Stimulated activated CD8-positive, alpha-beta memory T cell treated with anti-CD3 and anti-CD28 coated beads, Interleukin-15, amount 100 ng/mL, for 48 hours (primary cell): ENCODE measurements at places on chromosomes 12 and 14.
A peak's percentile ranks its signal among the peaks of the same experiment; 100 is the strongest.

DNA sequence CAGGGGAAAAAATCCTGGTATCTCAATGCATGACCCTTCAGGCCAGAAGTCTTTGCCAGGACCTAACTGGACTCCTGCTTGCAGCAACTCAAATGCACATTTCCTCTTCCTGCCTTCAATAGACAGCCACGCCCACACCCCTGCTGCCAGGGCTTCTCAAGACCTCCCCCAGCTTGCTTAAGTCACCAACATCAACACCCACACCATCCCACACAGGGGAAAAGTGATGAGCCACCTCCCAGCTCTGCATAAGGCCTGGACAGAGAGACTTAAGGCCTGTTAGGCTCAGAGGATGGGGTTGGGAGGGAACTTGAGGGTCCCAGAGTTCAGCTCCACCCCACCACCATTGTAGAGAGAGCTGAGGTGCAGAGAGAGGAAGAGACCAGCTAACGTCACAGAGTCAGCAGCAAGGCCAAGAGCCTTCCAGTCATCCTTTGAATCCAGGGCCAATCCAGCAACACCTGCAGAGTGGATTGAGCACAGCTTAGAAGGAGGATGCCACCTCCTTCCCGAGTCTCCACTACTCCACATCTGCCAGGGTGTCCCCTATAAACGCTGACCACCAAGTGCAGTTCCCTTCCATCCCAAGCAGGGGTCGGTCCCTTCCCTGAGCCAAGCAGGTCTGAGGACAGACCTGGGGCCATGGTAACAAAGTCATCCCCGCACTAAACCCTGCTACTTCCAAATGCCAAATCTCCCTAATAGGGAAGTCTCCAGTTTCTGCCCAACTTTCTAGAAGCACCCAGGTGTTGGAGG is 50.0 kb downstream of the KDM2B start:
- peak; percentile 56 for DNase-seq

GRCh38 chr12:115325858-115326257 is 641.9 kb upstream of the TBX3 start:
- DNase-seq = no peak

- DNase-seq = no peak
Measured at GRCh38 chr12:122668268-122668667, 34.9 kb downstream of the HCAR2 start.

DNA sequence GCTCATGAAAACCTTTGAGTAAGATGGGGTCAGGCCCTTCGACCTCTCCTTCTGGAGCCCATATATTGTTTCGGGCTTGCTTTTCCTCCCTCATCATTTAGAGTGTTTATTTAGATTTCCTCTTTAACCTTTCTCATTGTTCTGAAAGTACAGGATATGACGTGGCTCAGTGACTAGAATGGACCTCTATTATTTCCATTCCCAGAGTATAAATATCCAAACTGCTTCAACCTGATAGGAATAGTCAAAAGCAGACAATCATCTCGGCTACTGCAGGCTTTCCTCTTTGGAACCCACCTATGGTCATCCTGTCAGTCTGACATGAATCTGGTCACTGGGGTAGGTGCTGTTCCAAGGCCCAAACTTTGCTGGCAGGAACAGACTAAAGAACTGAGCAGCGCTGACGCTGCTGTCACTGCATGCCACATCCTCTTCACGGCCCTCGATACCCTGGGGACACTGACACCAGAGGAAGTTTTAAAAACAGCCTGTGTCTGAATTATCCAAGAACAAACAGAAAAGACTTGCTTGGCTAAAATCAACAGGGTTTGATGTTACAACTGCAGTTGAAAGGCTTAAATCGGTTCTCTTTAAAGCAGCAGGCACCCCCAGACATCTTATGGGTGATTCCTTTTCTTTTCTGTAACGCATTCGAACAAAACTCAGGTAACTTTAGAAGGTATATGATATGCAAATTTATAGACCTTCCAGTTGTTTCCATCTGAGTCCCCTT is 5.0 kb upstream of the DDX47 start:
- peak; percentile 27 for DNase-seq

GRCh38 chr14:53330441-53330840 is 177.3 kb upstream of the DDHD1 start:
- DNase-seq = no peak

GRCh38 chr14:38951451-38951850 is 151.6 kb downstream of the SEC23A start:
- no peak for DNase-seq

DNA sequence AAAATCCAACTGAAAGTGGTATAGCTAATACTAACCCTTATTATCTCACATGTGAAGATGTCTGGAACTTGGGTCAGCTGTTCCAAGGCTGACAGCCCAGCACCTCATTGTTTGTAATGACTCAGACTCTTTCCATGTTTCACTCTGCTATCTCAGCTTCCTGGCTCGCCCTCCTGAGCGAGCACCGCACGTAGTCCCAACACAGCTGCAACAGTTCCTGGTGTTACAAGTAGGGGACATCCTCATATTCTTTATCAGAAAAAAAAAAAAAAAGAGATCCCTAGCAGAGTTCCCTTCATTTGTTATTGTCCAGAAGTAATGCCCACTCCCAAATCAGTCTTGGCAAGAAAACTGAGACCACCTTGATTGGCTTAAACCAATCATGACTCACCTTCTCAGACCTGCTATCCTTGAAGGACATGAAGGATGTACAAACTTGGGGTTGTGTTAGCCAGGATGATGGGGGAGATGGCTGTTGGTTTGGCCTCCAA is 92.5 kb downstream of the ADCK1 start:
- DNase-seq = no peak

DNA sequence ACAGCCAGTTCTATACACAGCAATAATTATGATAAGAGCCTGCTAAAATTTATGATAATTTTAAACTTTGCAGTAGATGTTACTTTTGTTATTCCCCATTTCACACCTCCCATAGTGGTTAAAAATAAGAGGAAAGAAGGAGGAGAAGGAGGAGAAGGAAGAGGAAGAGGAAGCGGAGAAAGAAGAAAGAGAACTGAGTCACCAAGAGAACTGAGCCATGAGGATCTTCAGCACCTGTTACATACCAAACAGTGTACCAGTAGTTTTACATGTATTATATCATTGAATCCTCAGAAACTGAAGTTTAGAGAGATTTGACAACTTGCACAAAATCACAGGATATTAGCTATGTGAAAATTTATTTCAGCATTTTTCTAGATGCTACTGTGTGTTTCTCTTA is 3.9 kb downstream of the CD163 start:
- DNase-seq = no peak

GRCh38 chr14:105507247-105507646 is 16.2 kb downstream of the TEDC1 start:
- no peak for DNase-seq

DNA sequence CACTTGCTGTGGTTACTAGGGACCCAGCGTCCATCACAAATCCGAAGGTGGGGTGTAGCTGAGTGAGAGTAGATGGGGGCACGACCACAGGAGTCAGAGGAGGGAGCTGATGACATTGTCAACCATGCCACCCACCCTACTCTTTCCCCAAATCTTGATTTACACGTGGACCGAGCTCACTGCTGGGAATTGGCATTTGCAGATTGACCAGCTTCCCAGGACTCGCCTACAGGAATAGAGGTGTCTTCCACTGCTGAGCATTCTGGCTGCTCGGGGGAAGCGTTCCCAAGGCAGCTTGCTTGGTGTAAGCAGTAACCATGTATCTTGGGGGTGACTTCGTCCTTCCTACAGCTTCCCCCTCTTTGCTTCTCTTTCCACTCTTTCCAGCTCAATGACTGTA is 353 bp upstream of the PTPRR start:
- DNase-seq = no peak

DNA sequence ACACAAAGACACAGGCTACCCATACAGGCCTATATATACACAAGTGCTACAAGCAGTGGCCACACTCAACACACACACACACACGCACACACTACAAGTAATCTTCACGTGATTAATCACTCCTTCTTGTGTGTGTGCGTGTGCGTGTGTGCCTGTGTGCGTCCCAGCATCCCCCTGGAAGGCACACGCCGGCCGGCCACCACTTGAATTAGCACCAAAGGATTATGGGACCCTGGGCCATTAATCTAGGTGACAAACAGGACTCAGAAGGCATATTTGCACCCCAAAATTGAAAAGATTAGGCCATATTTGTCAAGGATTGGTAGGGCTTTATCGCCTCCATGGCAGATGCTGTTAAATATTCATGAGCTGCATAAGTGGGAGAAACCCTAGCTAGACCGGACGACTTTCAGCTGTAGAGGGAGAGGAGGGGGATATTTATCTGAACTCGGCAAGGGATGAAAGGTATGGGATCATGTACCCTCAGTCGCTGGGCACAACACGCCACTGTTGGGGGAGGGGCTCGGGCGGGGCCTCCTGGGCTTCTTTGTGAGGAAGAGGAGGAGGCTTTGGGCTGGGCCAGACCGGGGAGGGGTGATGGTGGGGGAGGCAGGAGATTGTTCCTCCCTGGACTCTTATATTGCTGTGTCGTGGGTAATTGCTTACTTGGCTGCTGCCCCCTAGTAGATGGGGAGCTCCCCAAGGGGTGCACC is 89.6 kb upstream of the LHX5 start:
- DNase-seq = no peak

DNA sequence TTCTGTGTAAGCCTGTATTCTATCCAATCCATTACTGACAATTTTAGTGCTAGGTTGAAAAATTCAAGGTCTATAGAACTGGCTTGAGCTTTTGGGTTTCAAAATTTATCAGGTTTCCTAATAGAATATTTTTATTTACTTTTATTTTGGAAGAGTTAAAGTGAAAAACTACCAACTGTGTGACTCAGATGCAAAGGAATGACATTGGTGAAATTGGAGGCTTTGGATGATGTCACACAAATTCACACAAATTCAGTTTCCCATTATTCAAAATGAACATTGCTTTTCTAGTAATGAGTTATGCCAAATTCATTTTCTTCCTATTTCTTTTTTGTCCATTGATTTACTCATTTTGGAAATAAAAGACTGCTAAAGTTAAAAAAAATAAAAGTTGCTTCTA is 186.9 kb downstream of the ALX1 start:
- DNase-seq = no peak

DNA sequence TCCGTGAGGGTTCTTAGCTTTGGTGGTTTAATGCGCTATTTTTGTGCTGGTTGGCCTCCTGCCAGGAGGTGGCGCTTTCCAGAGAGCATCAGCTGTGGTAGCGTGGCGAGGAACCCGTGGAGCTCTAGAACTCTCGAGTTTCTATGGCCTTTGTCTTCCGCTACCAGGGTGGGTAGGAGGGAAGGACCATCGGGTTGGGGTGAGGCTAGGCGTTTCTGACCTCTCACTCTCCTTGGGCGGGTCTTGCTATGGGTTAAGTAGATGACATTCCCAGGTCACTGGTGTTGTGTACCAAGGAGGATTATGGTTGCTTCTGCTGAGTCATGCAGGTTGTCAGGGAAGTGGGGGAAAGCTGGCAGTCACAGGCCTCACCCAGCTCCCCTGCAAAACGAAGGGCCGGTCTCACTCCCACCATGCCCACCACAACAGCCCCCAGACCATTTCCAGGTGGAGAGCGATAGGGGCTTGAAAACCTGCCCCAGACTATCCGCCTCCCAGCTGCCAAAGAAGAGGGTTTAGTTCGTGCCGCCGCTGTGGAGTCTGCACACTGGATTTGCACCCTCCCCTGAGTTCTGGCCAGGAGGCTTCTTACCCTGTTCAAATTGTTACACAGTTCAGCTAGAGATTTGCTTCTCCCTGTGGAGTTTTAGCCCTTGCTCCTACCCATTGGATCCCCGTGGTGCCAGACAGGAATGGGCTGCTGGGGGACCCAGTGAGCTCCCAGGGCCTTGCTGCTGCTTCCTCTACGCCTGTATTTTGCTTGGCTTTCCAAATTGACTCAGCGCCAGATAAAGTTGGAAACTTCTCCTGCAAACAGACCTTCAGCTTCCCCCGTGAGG is 21.9 kb downstream of the RNFT2 start:
- DNase-seq = no peak

DNA sequence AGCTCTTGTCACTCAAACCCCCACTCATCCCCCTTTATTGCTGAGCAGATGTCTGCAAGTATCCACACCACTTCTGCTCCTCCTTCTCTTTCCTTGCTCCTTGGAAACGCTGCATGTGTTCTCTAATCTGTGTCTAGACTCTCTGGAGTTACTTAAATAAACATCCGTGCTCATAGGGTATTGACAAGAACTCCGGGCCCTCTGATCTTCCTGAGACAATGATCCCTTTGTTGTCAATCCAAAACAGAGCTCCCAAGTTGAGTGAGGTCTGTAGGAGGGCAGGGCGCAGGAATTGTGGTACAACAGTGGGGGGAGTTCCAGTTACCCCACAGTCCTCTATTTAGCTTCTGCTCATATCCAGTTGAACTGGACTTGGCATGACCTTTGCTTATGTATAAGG is 489.0 kb downstream of the SNAPC1 start:
- DNase-seq = no peak

GRCh38 chr14:24274101-24274543 is 2.7 kb upstream of the RABGGTA start:
- DNase-seq = peak; percentile 27

DNA sequence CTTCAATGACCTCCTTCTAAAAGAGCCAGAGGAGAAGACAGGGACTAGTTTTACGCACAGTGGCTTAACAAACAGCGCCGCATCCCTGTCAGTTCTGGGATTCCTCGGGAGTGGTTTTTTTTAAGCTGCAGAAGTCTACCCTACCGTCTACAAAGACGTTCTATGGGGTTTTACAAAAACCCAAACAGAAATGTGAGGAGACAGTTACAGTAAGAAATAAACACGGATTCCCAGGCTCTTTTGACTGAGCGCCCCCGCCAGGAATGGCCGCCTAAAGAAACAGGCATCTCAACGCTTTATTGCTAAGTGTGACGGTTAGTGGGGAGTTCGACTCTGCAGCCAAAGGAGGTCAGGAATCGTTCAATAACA is 484 bp downstream of the ALKBH1 start:
- DNase-seq = no peak

DNA sequence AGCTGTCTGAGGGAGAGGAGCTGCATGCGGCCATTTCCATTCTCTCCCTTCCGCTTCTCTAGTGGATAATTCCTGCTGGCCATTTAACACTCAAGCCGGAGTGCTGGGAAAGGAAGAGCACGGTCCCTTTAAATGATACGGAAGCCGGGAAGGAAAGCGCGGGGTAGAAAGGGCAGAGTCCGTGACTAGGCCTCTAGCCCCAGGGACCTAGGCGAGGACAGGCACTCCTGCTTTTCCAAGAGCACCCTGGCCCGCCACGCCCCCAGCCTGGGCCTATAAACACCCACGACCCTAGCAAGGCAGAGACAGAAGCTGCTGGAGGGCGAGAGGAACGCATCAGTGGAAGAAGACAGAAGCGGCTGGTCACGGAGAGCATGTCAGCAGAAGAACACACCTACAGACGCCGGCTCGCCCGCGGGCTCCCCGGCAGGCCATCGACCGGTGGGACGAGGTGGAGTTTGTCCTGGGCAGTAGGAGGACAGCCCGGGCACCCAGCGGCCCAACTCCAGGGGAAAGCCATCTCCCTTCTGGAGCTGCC is 1206.6 kb upstream of the TMEM132C start:
- no peak for DNase-seq

GRCh38 chr14:101508196-101508947 is 52.9 kb upstream of the DIO3 start:
- DNase-seq = no peak

- no peak for DNase-seq
Measured at GRCh38 chr12:63292471-63293221, 141.6 kb upstream of the AVPR1A start.
